ENCODE measurements at places on chromosomes 7 and 10. TPM values are rescaled to one million over a fixed set of nuclear protein-coding genes. Genes with fewer than 3 reads are reported as not detected.
A peak's percentile ranks its signal among the peaks of the same experiment; 100 is the strongest.

DNA sequence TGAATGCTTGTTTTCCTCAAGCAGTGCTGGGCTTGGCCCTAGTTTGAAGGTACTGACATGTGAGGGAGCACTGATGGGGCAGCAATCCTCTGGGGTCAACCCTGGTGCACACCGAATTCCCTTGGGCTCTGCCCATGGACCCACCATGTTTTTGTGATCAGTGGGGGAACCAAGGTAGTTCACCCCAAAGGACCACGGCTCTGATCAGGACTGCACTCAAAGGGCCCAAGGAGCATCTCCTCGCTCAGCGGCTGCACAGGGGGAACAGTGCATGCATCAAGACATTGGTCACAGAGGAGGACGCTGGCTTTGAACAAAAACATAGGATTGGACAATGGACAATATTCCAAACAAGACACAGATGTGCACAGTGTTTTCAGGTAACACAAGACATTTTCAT is 12.7 kb downstream of the CXCL12 start:
- H3K27me3 ChIP-seq = peaks cover 40% of the 10 kb centered on the region
- no peak for DNase-seq
- H3K36me3 ChIP-seq = no peaks in the 10 kb centered on the region
- no peaks in the 10 kb centered on the region for H3K4me1 ChIP-seq

GRCh38 chr7:106915873-106916272 is 50.8 kb downstream of the PIK3CG start:
- no peak overlapping the region for H3K27ac ChIP-seq
- H3K27me3 ChIP-seq = peaks cover 28% of the 10 kb centered on the region
- no peaks in the 10 kb centered on the region for H3K4me1 ChIP-seq
- H3K4me3 ChIP-seq = no peak overlapping the region

Gene TRPV5
- total RNA-seq = not detected

Gene C7orf57
- 0.52 TPM for total RNA-seq

DNA sequence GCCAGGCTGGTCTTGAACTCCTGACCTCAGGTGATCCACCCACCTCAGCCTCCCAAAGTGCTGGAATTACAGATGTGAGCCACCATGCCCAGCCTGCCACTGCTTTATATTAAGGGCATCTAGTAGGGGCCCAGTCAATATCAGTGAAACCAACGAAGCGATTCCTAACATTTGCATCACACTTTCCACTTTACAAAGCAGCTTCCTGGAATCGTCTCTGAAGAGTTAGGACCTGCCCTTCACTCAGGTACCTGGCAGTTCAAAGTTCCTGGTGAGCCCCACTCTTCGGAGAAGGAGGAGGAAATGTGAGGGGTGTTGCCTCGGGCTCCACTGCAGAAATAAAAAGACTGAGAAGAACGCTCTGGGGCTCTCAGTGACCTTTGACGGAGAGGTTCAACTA is 31.1 kb upstream of the EZH2 start:
- peaks cover 10% of the 10 kb centered on the region for H3K4me1 ChIP-seq
- DNase-seq = no peak
- H3K4me3 ChIP-seq = no peak overlapping the region
- no peak overlapping the region for H3K27ac ChIP-seq
- H3K27me3 ChIP-seq = no peaks in the 10 kb centered on the region
- no peaks in the 10 kb centered on the region for H3K36me3 ChIP-seq

DNA sequence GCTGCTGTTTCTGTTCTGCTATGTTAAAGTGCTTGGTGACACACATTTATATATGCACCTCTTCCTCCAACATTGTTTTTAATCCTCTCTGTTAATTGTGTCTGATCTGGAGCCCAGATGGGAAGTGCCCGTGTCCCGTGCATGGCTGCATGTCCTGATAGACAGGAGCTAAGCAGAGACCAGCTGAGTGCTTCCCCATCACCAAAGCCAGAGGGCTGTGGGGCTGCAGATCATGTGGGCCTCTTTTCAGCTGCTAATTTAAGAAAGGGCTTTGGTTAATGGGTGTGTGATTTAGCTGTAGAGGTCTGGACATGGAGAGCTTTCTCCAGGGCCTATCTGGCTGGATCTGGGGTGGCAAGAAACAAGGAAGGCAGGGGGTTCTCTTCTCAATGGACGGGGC is 96.5 kb upstream of the NPS start:
- no peaks in the 10 kb centered on the region for H3K4me1 ChIP-seq
- H3K27me3 ChIP-seq = no peaks in the 10 kb centered on the region
- no peak overlapping the region for H3K27ac ChIP-seq
- peaks cover 23% of the 10 kb centered on the region for H3K36me3 ChIP-seq
- no peak overlapping the region for H3K4me3 ChIP-seq

DNA sequence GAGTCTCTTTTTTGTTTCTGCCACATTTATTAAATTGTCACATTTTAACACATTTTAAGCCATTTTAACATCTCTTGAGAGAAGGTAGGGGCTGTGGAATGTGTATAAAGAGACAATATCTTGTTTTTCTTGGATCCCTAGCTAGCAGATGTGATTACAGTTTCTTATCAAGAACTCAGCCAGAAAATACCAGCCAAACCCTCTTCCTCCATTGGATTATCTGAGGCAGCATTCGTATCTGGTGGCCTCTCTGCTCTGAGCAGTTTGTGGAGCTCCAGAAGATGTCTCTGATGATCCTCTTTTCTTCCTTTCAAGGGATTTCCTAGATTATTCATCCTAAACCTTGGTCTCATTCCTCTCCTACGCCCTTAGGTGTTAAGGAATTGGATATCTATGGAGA is 35.3 kb upstream of the PFKFB3 start:
- no peak for DNase-seq
- H3K4me3 ChIP-seq = no peak overlapping the region
- H3K4me1 ChIP-seq = peaks cover 24% of the 10 kb centered on the region

DNA sequence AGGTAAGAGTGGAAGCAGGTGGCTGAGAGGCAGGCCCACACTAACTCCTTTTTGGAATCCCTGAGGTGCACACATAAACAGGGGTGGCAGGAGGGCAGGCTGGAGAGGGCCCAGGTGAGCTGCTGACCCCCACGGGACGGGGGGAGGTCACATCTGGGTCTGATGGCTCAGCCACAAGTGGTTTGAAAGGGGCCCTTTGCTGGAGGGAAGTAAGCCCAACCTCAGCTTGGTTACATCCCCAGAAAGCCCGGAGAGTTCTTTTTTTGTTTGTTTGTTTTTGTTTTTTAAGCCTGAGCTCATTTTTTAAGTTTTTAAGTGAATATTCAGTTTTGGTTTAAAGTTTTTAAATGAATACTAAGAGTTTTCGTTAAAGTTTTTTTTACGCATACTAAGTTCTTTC is 72.8 kb upstream of the CUX1 start:
- peaks cover 4% of the 10 kb centered on the region for H3K4me1 ChIP-seq
- H3K36me3 ChIP-seq = no peaks in the 10 kb centered on the region
- H3K27ac ChIP-seq = no peak overlapping the region
- H3K27me3 ChIP-seq = no peaks in the 10 kb centered on the region
- no peak overlapping the region for H3K4me3 ChIP-seq

GRCh38 chr7:33950047-33950714 is 44.8 kb downstream of the BMPER start:
- no peak overlapping the region for H3K4me3 ChIP-seq
- no peak for DNase-seq
- no peaks in the 10 kb centered on the region for H3K36me3 ChIP-seq
- no peaks in the 10 kb centered on the region for H3K4me1 ChIP-seq

Gene IGF2BP3
- 29.8 TPM for total RNA-seq

Gene UCMA
- total RNA-seq = not detected

Gene ANKRD26
- 6.5 TPM for total RNA-seq

Gene CPA2
- total RNA-seq = not detected

Gene CNPY1
- total RNA-seq = not detected

GRCh38 chr7:149479568-149479967 is 18.0 kb downstream of the ZNF746 start:
- peaks cover 8% of the 10 kb centered on the region for H3K4me1 ChIP-seq
- no peaks in the 10 kb centered on the region for H3K27me3 ChIP-seq
- H3K4me3 ChIP-seq = no peak overlapping the region
- H3K36me3 ChIP-seq = peaks cover 42% of the 10 kb centered on the region
- H3K27ac ChIP-seq = no peak overlapping the region

DNA sequence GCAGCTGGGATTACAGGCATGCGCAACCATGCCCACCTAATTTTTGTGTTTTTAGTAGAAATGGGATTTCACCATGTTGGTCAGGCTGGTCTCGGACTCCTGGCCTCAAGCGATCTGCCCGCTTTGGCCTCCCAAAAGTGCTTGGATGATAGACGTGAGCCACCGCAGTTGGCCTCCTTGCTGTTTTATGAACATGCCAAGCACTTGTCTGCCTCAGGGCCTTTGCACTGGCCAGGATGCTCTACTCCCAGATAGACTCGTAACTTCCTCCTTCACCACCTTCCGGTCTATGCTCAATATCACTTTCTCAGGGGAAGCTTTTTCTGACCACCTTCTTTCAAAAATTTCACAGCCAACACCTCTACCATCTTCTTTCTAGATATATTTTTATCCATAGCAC is 6.3 kb downstream of the SLC26A5 start:
- peaks cover 95% of the 10 kb centered on the region for H3K27me3 ChIP-seq
- no peaks in the 10 kb centered on the region for H3K4me1 ChIP-seq
- DNase-seq = no peak
- H3K27ac ChIP-seq = no peak overlapping the region
- H3K36me3 ChIP-seq = no peaks in the 10 kb centered on the region

Gene AKR1C4
- not detected for total RNA-seq

Gene GPR15LG
- not detected for total RNA-seq

DNA sequence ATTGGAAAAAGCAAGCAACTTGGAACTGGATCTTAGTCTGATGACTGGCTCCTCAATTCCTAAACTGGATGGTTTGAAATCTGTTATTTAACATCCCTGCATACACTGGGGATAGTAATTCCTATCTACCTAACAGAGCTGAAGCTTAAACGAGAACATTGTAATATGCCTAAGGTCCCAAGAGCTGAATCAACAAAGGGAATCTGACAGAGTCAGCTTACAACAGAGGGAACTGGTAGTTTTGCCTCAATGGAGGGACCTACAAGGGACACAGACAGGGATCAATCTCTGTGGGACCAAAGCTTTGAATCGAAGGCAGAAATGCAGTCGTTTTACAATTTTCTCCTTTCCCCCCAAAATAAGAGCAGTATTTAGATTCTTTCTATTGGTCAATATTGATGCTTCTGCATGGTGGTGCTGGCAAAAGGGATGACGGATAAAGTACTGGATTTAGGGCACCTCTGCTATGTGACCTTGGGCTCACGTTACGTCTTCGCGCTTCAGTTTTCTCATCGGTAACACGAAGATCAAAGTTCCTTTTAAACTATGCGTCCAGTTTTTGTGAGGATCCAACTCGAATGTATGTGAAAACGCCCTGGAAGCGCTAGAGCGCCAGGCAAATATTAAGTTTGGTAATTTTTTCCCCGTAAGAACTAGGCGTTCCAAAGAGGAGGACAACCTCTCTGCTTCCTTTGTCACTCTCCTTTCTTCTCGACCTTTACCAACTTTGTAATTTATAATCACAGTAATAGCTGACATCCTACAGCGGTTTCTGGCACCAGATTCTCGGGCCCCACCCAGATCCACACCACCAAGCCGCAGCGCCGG is 1.1 kb downstream of the ACTR1A start:
- H3K4me1 ChIP-seq = peaks cover 16% of the 10 kb centered on the region
- no peak for DNase-seq
- no peaks in the 10 kb centered on the region for H3K27me3 ChIP-seq
- H3K36me3 ChIP-seq = peaks cover 23% of the 10 kb centered on the region

Gene ZNF518A
- 14.7 TPM for total RNA-seq

- H3K4me3 ChIP-seq = no peak overlapping the region
- H3K27ac ChIP-seq = no peak overlapping the region
- DNase-seq = no peak
- peaks cover 10% of the 10 kb centered on the region for H3K27me3 ChIP-seq
- no peaks in the 10 kb centered on the region for H3K36me3 ChIP-seq
Measured at GRCh38 chr7:158237672-158238335, 349.8 kb downstream of the PTPRN2 start.

GRCh38 chr7:118580743-118581382 is 356.4 kb downstream of the ANKRD7 start:
- no peaks in the 10 kb centered on the region for H3K4me1 ChIP-seq
- no peaks in the 10 kb centered on the region for H3K36me3 ChIP-seq
- peaks cover 46% of the 10 kb centered on the region for H3K27me3 ChIP-seq
- H3K27ac ChIP-seq = no peak overlapping the region
- H3K4me3 ChIP-seq = no peak overlapping the region

Gene UPK3BL2
- 17.4 TPM for total RNA-seq

Gene TMEM168
- total RNA-seq = 32.5 TPM

Gene PHKG1
- 1.2 TPM for total RNA-seq

GRCh38 chr7:69708857-69709256 is 110.6 kb downstream of the AUTS2 start:
- no peaks in the 10 kb centered on the region for H3K36me3 ChIP-seq
- no peak overlapping the region for H3K4me3 ChIP-seq
- no peak overlapping the region for H3K27ac ChIP-seq
- H3K4me1 ChIP-seq = no peaks in the 10 kb centered on the region
- no peaks in the 10 kb centered on the region for H3K27me3 ChIP-seq

Gene GATAD1
- total RNA-seq = 44.2 TPM

Gene GRID2IP
- total RNA-seq = not detected

Gene ACBD7
- 0.63 TPM for total RNA-seq

- H3K36me3 ChIP-seq = no peaks in the 10 kb centered on the region
- DNase-seq = no peak
- no peak overlapping the region for H3K4me3 ChIP-seq
Measured at GRCh38 chr7:22275661-22276060, 81.3 kb downstream of the RAPGEF5 start.

- H3K36me3 ChIP-seq = no peaks in the 10 kb centered on the region
- peak; percentile 79 for DNase-seq
- H3K27ac ChIP-seq = peak overlapping the region; percentile 80
- H3K4me3 ChIP-seq = peak overlapping the region; percentile 36
Measured at GRCh38 chr10:125201108-125201524, 40.8 kb upstream of the CTBP2 start.

DNA sequence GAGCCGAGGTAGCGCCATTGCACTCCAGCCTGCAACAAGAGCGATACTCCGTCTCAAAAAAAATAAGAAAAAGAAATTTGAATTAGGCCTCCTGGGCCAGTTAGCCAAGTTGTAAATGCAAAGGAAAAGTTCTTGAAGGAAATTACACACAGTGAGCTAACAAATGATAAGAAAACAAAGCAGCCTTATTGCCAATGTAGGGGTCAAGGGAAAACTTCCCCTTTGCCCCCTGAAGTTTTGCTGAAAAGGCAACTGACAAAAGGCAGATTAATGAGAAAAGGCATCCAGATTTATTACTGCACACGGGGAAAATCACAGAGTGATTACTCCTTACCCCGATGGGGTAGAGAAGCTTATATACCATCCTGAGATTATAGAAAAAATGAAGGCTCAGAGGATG is 70.3 kb downstream of the PAPSS2 start:
- no peak for DNase-seq
- H3K27ac ChIP-seq = no peak overlapping the region
- H3K4me3 ChIP-seq = no peak overlapping the region
- no peaks in the 10 kb centered on the region for H3K27me3 ChIP-seq
- H3K4me1 ChIP-seq = no peaks in the 10 kb centered on the region

Gene STOX1
- total RNA-seq = not detected

All from MCF 10A (cell line).